ENCODE measurements at places on chromosomes 12 and 14.

DNA sequence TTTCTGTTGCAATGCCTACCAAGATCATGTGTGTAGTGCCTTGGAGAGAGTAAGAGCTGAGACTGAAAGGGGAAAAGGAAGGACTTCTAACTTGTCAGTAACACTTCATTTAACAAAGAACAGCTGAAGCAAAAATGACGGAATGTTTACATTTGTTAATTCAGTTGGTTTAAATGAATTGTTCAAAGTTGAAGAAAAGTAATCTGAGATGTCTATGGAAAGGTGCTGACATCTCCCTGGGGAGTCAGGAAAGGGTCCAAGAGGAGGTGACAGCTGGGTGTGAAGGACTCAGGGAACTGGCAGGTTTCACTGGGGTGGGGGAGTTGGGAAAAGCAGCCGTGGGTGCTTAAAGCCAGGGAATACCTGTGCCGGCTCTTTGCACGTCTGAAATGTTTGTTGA is 7.9 kb downstream of the TMEM63C start:
- no peak for DNase-seq

DNA sequence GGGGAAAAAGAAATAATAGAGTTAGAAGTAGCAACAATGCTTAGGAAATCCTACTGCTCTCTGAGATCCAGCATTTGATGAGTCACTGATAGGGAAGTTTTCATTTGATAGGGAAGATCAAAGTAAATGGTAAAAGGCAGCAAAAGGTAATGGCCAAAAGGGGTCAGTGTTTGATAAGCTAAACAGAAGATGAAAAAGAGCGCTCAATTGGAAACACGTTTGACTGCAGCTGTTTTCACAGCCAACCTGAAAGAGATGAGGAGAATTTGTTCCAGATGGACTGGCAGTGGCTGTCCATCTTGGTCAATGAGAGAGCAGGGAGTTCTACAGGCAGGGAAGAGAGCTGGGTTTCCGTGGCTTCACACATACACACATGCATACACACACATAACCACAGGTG is 264.2 kb downstream of the TMEM132C start:
- no peak for DNase-seq

DNA sequence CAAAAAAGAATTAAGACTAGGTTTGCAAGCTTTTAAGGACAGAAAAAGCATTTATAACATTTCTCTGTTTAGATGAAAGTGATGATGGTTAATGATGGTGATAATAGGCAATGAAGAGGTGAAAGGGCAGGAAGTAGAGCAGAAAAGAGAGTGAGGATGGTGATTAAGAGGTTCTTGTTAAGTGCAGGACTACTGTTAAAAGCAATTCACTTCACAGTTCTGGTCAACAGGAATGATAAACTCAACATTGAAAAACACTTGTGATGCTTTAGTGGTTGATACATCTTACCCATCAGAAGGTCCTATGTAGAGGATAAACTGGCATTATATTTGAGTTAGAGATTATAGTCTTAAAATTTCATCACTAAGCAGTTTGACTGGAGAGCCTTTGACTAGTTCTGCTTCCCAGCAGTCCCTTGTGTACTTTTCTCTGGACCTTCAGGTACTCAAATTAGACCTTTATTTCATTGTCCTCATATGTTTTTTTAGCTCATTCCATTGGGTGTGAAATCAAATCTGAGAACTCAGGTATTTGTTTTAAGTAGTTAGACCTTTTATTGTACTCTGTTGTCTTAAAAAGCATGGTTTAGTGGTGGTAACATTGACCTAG is 10.9 kb downstream of the RAP1B start:
- no peak for DNase-seq

DNA sequence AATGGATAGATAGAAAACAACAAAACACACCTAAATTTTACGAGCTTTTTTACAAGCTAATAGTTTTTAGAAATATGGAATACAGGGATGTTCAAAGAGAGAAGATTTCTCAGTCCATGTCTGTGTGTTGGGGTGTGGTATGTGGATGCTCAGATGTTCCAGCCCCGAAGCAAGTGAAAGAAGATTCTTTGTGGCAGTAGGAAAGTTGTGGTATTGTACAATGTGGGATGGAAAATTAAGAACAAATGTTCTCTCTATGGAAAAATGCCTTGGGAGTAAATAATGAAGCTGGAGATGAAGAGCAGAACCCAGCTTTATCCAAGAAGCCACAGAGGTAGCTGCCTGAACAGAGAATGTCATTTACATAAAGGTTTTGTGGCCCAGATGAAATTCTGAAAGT is 150.3 kb upstream of the PRKD1 start:
- no peak for DNase-seq

- DNase-seq, result no peak
Measured at GRCh38 chr12:99804715-99805114, 157.2 kb downstream of the GARIN6 start.

DNA sequence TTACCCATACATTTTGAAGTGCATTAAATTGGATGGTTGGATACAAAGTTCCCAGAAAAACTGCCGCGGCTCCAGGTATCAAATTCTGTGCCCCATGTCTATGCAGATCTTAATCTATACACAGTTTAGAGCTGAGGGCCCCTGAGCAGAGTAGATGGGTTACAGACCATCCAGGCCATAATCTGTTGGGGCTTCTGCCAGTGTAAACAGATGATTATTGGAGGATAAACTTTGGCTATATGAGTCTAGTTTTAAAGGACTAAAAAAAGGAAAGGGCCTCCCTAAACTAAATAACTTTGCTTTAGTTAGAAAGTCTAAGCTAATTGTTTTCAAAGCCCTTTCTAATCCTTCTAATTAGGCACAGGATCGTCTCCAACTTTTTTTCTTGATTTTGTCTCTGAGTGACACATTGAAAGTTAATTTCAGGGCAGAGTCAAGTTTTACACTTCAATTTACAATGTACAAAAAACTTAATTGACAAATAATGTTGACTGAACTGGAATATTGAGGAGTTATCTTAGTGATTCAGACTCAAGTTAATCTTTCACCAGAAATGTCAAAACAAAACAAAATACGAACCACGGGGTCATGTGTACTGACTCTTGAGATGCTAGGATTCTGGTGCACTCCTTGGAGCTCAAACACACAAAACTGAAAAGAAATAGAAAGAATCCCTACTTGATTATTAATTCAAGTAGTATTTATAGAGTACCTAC is 133.9 kb upstream of the SCAF11 start:
- DNase-seq, result peak; percentile 46

DNA sequence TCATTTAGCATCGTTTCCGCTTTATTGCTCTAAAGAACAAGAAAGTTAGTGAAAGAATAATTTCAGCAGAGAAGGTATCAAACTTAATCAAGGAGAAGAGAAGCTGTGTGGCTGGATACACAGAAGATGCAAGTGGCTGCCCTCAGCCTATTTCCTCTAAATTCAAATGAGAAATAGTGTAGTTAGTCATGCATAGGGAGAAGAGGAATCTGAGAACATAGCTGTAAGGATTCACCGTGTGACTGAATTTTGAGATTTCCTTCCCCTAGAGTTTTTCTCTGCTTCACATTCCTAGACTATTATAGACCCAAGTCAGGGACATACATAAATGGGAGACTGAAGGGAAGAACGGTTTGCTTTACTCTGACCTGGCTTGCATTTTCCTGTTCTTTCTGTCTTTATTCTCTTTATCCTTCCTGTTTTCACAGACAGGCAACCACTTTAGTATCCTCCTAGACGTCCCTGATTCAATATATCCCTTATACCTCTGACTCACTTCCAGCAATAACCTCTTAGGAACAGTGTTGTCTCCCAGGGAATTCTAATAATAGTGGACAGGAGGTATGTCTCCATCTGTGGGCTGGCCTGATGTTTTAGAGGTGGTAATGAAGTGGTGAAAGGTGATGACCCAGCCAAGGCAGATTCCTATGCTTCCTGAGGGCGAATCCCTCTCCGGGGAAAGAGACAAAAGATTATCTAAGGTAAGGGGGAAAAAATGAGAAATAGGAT is 7.0 kb downstream of the RNASE10 start:
- DNase-seq, result no peak

DNA sequence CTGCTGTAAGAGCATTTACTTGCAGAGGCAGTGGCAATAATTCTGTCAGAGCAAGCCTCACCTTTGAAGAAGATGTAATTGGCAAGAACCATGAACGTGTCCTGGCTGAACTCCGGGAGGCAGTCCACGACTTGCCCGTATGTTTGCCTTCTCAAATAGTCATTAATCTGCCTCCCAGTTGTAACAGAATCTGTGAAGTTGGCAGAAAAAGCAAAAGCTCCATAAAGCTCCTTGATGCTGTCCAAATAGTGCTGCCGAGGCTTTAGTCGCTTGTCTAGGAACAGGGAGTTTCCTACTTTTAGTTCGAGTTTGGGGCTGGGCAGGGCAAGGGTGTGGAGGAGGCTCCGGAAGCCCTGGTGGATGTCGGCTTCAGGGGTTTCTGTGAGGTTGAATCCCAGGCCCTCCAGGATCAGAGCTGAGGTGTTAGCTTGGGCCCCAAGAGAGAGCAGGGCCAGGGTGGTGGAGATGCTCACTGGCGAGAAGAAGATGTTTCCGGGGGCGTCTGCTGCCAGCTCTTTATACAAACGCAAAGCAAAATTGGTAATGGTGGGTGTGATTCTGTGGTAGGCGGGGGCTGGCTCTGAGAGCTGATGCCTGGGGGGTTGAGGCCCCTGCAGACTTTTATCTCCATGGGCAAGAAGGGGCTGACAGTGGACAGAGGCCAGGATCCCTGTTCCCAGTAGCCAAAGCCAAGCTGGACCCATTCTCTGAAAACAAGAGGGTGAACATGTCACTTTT is 4.4 kb downstream of the SERPINA11 start:
- no peak for DNase-seq

DNA sequence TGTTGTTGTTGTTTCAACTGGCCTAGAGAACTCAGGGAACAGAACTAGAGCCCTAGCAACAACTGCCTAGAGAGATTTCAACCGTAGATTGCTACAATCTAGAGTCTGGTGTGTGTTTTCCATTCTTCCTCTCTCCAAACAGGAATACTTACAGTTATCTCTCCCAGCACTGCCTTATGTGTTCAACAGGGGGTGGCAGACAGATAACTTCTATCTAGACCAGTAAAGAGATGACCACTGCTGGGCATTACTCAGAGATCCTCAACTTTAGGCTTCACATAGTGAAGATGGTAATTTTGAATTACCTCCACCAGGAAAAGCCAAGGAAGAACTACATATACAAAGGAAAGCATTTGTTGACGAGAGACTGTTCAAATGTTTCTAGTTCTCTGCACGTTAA is 4.8 kb downstream of the TXNDC16 start:
- no peak for DNase-seq

- DNase-seq, result peak; percentile 90
Measured at GRCh38 chr12:78802593-78802992, 62.0 kb upstream of the SYT1 start.

DNA sequence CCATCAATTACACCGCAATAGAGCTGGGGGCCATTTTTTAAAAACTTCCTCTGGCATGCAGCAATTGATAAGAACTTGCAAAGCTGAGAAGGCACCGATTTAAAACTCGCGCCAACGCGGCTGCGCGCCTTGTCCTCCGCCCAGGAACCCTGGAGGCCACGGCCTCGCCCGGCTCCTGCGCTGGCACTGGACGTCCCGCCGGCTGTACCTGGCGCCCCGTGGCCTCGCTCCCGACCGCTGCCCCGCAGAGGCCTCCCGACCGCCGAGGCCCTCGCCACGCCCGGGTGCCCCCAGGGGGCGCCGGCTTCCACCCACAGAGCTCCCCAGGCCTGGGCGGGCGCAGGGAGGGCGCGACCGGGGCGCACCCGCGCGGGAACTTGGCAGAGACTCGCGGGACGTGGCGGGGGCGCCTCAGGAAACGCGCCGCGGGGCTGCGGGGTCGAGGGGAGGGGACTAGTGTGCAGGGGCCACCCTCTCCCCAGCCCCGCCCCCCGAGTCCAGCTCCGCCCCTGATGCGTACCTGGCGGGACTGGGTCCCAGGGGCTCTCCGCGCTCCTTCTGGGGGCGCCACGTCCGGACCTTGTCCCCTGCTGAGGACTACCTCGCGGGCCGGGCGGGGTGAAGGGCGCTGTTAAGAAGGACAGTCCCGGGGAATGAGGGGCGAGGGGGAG is 65.7 kb downstream of the TNFAIP2 start:
- no peak for DNase-seq

GRCh38 chr14:59482541-59483331 is 1.5 kb downstream of the L3HYPDH start:
- peak; percentile 90 for DNase-seq

- DNase-seq, result peak; percentile 40
Measured at GRCh38 chr12:117857632-117858612, 110.9 kb downstream of the KSR2 start.

DNA sequence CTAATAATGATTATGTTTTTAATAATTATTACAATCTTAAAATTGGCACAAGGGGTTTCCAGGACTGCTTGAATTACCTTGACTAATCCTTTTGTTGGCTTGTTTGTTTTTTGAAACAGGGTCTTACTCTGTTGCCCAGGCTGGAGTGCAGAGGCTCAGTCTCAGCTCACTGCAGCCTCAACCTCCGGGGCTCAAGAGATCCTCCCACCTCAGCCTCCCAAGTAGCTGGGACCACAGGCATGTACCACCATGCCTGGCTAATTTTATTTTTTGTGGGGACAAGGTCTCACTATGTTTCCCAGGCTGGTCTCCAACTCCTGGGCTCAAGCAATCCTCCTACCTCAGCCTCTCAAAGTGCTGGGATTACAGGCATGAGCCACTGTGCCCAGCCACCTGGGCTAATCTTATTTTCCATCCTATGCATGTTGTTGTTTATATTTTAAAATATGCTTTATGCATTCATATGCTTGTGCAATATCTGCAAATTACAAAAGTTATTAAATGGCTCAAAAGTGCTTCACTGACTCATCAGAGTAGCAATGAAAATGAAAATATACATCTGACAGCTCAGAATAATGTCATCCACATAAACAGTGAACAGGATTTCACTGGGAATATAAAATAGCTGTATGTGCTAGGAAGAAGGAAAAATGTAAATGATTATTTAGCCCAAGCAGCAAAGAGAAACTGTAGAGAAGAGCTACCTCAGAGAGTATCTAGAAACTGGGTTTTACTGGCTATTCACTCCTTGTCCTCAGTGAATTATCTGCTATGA is 24.8 kb upstream of the PLEKHG6 start:
- no peak for DNase-seq

DNA sequence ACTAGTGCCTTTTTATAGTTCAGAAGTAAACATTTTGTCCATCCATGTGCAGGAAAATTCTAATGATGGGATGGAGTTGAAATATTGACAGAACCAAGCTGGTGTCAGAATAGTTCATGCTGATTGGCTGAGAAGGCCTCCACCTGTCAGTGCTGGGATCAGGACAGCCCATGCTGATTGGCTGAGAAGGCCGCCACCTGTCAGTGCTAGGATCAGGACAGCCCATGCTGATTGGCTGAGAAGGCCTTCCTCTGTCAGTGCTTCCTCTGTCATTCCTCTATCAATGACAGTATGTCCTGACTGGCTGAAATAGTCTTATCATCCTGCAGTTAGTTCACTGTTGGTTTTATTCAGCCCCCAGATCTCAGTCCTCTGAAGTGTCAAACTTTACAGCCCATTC is 95.7 kb downstream of the PPP2R5C start:
- DNase-seq, result no peak

GRCh38 chr12:74259199-74259598 is 278.4 kb upstream of the ATXN7L3B start:
- DNase-seq, result no peak

GRCh38 chr14:55254581-55254980 is 16.6 kb upstream of the FBXO34 start:
- no peak for DNase-seq
